ENCODE measurements at places on chromosomes 7 and 10.

GRCh38 chr7:12524794-12525386, 45.6 kb upstream of the SCIN start:
- DNase-seq: no peak

DNA sequence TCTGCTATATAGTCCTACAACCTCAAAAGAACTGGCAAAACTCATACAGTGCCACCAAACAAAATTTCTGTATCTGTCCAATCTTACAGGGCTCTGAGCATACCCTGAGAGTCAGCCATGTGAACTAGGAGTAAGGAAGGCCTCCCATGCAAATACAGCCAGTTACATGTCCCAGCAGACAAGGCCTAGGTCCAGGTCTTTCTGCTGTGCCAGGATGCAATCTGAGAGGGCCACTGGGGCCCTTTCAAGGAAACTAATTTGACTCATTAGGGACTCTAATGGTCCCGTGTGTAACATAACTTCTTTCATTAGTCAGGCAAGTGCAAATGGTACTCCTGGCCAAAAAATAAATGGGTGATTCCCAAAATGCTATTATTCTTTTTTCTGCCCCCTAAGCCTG, 17.9 kb upstream of the HIBADH start:
- no peak for DNase-seq

- DNase-seq: no peak
Measured at GRCh38 chr10:71770789-71771188, 2.5 kb downstream of the VSIR start.

- DNase-seq: no peak
Measured at GRCh38 chr10:63346015-63346441, 119.7 kb downstream of the JMJD1C start.

DNA sequence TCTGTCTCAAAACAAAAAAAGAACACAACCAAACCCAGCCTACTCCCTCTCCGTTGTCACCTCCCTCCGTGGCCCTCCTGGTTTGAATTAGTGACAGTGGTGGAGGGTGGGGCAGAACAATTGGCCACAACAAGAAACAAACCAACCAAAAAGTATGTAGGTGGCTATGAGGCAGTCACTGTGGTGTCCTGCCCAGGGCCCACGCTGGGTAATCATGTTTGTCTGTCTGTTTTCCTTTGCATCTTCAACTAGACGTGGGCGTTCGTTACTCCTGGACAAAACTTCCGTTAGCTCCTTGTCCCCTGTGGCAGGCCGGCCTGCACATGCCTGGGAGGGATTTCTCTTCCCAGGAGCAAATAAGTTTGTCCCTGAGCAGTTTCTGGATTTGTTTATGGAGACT, 78.4 kb downstream of the XRCC2 start:
- no peak for DNase-seq

DNA sequence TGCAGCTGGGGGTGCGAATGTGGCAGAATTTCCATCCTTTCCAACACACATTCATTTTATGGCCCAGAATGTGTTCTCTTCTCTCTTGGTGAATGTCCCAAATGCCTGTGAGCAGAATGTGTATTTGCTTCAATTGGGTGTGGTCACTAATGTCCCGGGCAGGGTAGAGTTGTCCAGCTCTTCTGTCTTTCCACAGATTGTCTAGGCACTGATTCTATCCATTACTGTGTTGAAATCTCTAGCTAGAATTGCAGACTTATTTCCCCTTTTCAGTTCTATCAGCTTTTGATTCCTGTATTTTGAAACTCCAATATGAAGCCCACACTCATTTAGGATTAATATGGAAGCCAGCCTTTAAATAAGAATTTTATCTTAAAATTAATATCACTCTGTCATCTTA, 14.0 kb upstream of the AKR1E2 start:
- no peak for DNase-seq

GRCh38 chr7:12814107-12814506, 126.7 kb downstream of the ARL4A start:
- DNase-seq: no peak

DNA sequence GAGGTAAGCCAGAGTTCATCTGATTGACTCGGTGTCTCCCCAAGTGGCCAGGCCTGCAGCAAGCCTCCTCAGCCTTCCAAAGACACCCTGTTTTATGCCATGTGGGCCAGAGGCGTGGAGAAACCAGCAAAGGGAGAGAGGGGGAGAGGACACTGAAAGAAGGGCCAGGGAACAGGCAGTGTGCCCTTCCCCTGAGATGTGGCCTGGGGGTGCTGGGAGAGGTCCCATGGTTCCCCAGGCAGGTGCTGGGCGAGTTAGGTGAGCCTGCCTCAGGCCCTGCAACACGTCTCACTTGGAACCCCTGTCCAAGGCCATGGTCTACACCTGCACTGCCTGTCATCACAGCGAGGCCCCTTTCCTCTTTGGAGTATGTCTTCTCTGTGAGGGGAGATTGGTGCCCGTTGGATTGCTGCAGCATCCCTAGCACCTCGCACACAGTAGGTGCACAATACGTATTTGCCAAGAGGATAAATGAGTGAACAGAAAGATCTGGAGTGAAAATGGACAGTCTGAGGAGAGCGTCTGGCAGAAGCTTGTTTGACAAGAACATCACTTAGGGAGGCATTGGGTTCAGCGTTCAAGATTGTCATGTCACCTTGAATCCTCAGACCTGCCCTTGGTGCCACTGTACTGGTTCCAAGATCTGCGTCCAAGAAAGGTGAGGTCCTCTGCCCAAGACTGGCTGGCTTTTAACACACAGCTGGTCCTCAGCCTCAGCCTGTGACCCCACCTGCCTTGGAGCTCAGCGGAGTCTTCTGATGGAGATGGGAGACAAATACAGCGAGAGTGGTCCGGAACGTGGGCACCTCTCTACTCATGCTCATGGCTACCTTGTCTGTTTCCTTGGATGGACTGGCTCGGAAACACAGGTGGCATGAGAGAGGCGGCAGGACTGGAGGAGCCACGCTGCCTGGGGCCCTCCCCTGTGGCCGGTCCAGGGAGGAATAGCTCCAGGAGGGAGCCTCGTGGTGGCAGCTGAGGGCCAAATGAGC, 39.8 kb upstream of the NUB1 start:
- DNase-seq: no peak

- DNase-seq: no peak
Measured at GRCh38 chr7:20206104-20206896, 10.9 kb downstream of the MACC1 start.

GRCh38 chr10:1544929-1545328, 192.4 kb downstream of the ADARB2 start:
- DNase-seq: no peak

DNA sequence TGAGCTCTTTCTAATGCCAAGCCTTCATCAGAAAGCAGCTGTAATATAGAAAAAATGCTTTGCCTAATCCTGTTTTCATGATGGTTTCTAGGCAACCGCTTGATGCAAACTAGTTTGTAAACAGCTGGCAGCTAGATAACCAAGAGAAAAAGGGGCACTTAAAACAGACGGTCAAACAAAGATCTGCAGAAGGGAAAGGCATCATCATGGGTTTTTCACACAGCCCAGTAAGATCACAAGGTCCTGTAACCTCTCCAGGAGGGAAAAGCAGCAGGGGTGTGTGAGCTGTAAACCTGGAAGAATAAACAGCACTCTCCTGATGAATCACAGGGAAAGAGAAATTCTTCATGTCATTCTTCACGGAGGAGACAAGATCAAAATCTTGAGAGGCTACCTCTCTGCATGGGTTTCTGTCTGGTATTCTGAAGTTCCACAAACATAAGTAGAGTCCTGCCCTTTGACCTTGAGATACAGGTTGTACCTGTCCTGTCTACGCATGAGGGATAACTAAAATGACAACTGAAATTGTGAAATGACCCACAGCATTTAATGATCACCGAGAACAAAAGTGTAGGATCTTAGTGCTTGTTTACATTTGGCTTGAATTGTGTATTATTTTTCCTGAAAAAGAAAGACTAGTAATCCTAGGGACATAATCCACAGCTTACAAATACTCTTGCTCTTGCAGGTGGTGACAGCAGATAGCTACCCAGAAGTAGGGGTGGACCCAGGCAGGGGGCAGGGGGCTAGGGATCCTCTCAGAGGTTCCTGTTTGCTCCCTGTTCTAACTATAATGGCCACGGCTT, 48.0 kb downstream of the CREB3L2 start:
- DNase-seq: no peak

- DNase-seq: no peak
Measured at GRCh38 chr10:7310076-7310475, 100.8 kb downstream of the SFMBT2 start.

DNA sequence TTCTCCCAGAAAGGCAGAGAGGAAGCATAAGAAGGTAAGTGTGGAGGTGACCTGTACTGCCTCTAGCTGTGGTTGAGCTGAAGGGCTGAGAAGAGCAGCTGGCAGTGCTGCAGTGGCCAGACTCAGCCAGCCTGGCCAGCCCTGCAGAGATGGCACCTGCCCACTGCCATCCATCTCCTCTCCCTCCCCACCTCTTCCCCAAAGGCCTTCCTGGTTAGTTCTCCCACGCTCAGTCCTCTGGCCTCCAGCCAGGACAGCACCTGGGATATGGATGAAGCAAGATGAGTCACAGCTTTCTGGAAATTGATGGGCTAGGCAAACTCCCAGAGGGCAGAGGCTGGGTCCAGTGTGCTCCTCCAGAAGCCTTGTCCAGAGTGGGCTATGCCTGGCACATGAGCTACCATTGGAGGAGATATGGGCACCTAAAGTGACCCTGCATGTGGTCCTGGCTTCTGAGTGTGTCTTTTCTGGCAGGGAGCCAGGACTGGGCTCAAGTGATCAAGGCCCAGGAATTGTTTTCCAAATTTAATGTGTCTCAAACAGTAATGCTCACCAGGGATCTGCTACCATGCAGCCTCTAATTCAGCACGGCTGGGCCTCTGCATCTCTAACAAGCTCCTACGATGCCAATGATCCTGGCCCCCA, 81.0 kb upstream of the CACUL1 start:
- DNase-seq: no peak

GRCh38 chr7:98978672-98979071, 100.3 kb downstream of the TRRAP start:
- no peak for DNase-seq

GRCh38 chr7:36208426-36208825, 55.4 kb downstream of the EEPD1 start:
- no peak for DNase-seq

DNA sequence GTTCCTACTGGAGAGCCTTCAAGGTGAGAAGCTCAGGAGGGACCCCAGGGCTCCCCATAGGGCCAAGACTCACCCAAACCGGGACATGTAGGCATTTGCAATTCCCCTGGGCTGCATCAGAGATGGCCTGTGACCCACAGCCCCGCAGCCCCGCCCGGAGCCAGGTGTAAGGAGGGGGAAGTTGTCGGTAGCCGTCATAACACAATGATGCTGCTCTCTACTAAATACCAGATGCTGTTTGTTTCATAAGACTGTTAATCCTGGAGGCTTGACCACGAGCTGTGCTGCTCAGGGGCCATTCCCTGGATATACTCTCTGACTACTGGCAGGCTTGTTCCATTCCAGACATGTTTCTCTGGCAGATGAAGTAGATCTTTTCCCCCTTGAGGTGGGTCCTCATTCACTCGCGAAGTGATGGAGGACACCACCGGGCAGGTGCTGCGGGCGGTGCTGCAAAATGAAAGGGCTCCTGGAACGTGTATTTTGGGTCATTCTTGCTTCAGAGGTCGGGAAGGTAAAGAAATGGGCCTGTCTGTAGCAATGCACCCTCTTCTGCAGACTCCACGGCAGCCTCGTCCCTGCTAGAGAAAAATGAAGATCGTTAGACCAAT, 61.1 kb downstream of the MKI67 start:
- DNase-seq: no peak

DNA sequence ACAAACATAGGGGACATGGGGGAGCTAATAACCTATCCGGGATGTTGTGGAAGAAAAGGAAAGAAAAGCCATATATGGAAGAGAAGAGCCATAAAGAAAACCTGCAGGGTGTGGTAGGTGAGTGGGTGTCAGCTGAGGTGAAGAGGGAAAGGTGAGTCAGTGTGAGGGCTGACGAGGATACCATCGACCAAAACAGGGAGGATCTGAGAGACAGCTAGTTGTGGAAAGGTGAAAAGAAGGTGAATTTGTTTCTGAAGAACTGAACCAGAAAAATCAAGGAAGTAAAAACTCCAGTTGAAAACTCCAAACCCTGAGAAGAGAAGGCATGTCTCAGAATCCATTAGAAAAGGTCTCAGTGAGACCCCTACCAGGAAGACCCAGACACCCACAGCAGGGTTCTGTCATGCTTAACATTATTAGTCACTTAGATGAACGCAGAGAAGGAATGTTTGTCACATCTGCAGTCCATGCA, 4.1 kb downstream of the BLNK start:
- no peak for DNase-seq

DNA sequence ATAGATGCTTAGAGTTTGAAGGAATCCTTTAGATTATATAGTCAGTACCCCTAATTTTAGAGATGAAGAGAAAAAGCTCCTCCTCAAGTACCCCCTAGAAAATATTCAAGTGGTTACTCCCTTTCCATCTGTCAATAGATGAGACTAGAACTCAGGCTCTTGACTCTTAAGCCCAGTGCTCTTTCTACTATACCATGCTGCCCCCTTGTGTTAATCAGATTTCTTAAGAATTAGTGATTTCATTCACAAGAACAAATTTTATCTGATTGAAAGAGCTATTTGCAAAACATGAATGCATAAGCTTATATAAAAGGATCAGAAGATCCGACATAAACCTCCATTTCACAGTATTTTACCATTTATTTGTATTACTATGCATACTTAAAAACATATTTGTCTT, 179.3 kb downstream of the TFEC start:
- no peak for DNase-seq

- DNase-seq: no peak
Measured at GRCh38 chr10:91144961-91145360, 75.5 kb upstream of the PCGF5 start.

All from stimulated activated CD8-positive, alpha-beta memory T cell treated with anti-CD3 and anti-CD28 coated beads, Interleukin-15, amount 100 ng/mL, for 4 hours (primary cell).